ENCODE measurements at places on chromosomes 1 and 21.

- no peak for DNase-seq
Observed at GRCh38 chr1:231334952-231335351, 2.7 kb downstream of the EXOC8 start.

DNA sequence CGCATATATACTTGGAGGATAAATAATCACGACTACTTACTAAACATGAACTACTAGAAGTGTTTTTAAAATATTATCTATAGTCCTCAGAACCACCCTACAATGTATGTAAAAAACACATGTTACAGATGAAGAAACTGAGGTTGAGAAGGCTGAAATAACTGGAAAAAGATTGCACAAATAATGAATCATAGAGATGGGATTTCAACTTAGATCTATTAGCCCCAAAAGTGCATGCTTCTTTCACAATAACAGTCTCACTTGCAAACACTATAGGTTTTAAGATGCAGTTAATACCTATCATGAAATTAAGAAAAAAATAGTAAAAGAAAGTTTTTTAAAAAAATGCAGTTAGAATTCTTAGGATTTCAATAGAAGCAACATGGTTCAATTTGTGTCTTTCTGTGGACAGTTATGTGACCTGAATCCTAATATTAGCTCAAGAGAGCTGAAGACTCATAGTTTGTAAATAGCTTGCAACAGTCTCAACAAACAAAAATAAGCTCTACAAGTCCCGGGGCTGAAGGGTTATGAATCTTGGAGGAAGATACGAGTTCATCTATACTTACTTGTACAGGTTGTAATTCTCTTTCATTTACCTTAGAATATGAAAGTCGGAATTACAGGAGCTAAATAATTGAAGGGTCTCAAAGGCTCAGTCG is 58.6 kb upstream of the NTPCR start:
- DNase-seq: no peak

DNA sequence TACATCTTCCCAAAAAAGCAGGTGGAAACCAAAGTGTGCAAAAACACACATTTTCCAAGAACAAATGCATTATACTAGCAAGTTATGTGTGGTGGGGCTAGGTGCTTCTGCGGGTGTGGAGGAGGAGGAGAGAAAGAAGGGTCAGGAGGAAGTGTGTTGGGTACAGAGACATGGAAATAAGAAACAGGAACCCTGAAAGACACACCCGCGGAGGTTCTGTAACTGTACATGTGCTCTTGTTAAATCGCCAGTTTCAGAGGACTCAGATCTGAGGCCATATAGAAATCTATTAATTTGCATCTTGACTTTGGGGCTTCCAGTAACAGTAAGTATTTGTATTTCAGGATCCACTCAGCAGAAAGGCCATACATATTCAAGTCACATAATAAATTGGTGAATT is 30.9 kb downstream of the ERG start:
- no peak for DNase-seq

GRCh38 chr1:169043823-169044222 is 62.7 kb upstream of the ATP1B1 start:
- no peak for DNase-seq

DNA sequence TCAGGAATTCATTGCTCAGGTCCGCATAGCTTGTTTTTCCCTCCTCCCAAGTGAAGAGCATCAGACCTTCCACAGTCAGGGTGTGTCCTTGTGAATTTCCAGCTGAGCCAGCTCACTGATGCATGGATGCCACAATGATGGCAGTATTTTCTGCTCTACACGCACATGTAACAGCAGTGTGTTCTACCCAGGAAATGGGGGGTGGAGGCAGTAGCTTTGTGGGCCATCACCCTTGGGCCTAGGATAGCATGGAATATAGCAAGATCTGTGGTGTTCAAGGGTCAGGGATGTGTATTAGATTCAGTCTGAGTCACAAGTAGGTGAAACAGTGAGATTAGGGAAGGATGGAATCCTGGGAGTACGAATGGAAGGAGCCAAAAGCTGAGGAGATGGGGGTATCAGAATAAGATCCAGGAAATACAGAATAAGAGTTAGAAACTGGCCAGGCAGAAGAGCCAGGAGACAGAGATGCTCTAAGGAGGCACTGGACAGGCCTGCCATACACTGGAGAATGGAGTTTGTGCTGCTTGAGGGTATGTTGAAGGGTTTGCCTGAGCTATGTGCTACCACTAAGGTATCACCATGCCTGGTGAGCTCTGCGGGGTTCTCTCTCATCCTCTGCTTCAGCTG is 90.6 kb upstream of the CNIH3 start:
- no peak for DNase-seq

- no peak for DNase-seq
Observed at GRCh38 chr1:237794071-237794470, 96.7 kb downstream of the ZP4 start.

DNA sequence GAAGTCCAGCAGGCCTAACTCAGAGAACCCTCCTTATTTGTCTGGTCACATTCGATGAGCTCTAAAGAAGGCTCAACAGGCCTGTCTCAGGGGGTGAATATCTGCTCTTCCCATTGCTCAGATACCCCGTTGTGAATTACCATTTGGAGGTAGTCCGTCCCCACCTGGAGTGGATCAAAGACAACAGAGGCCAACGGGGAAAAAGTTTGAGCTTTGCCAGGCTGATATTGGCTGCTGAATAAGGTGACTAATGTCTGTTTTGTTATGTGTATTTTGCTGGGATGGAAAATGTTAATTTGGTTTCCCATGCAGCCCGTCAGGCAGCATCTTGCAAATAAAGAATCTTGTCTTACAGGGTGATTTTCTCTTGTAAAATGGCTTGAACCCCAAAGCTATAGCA is 69.2 kb upstream of the EPS8L3 start:
- DNase-seq: no peak

- peak; percentile 12 for DNase-seq
Observed at GRCh38 chr1:236536540-236536939, 12.8 kb downstream of the LGALS8 start.

DNA sequence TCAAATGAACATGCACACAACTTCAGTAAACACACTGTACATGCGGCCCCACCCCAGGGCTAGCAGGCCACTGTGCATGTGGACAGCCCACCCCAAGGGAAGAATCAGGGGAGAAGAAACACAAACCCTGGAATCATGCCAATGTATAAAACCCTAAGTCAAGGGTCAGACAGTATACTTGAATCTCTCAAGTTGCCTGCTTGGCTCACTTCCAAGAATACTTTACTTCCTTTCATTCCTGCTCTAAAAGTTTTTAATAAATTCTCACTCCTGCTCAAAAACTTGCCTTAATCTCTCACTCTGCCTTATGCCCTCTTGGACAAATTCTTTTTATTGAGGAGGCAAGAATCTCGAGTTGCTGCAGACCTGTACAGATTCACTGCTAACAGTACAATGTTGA is 231.2 kb upstream of the CACYBP start:
- DNase-seq: no peak

DNA sequence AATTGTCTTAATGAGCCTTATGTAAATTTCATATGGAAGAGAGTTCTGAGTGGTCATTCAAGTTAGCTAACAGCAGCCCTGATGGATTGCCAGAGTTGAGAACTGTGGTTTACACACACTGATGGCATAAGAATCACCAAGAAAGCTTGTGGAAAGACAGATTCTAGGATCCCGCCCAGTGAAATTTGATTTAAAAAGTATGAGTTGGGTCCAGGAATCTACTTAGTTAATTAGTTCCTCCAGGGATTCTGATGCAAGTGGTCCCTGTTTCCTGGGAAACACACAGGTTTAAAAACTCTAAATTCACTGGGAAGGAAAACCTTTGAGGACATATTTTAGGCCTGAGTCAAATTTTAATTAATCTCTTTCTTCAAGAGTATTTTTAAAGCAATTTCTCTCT is 144.3 kb downstream of the NTPCR start:
- no peak for DNase-seq

- DNase-seq: no peak
Observed at GRCh38 chr1:97243973-97244560, 522.5 kb downstream of the PTBP2 start.

- DNase-seq: no peak
Observed at GRCh38 chr1:71745326-71745725, 537.0 kb downstream of the NEGR1 start.

DNA sequence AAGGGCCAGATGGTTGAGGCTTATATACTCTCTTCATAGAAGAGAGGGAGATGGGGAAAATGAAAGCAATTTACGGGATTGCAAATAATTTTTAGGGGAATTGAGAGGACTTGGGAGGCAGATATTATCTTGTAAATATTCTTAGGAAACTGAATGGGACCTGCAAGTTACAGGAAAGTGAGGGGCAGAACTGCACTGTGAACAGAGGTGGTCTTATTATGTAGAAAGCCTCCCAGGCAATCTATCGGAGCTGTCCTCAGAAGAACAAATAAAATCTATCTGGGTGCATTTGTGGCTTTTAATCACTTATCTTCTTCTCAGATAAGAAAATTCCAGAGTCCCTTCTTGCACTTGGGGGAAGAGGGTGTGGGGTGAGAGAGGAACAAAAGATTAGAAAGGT is 223.5 kb downstream of the RHOU start:
- DNase-seq: no peak

- DNase-seq: no peak
Observed at GRCh38 chr1:21095976-21096375, 80.7 kb downstream of the EIF4G3 start.

DNA sequence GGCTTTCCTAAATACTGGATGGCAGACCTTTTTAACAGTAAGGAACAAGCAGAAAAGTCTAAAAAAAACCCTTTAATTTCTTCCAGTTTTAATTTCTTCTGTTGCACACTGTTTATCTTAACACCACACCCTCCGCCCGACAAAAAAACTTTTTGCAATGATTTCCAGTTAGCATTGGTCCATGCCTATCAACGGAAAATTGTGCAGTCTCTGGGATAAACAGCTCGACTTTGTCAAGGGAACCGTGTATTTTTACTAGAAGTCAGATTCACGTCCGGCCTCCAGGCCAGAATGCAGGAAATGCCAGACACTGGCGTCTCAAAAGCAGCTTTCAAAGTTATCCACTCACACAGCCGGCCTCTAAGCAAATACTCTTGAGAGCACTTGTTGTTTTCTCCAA is 378 bp upstream of the NUP210L start:
- no peak for DNase-seq

DNA sequence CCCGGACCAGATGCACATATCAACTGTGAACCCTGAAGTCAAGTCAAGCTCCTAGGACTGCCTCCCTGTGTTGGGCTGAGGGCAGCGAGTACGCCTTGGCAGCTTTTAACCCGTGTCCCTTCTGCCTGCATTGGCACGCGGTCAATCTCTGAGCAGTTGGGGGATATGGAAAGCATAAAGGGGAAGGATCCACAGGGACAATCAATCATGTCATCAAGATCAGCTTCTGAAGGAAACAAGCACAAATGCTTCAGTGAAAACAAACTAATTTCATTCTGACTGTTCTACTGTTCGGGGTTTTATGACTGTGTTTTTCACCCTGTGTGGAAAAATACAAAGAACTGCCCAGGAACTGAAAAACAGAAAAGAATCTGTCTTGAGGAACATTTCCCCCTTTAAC is 106.2 kb downstream of the RUNX1 start:
- DNase-seq: no peak

DNA sequence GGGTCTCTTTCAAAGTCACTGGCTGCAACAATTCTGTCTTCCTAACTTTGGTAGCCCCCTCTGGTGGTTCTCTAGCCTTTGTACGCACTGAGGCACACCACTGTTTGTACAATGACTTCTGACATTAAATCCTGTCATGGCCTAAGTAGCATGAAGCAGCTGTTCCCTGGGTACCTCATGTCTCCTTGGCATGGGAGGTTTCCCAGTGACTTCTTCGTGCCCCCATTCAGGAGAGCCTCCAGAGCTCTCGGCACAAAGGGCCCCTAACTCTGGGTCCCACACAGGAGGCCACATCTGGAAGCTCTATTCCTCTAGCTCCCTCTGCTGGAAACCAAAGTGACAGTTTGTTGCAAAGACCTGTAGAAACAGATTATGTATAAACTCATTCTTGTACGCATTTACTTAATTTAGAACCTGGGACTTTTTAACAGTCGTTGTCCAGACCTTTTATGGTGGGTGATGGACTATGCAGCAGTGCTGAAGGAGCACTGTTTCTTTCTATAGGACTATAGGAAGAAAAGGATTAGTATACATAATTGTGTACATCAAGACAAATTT is 13.4 kb downstream of the SWT1 start:
- peak; percentile 65 for DNase-seq

- no peak for DNase-seq
Observed at GRCh38 chr1:153213519-153213918, 3.9 kb upstream of the PRR9 start.

- DNase-seq: no peak
Observed at GRCh38 chr21:41760411-41760810, 6.4 kb downstream of the RIPK4 start.

DNA sequence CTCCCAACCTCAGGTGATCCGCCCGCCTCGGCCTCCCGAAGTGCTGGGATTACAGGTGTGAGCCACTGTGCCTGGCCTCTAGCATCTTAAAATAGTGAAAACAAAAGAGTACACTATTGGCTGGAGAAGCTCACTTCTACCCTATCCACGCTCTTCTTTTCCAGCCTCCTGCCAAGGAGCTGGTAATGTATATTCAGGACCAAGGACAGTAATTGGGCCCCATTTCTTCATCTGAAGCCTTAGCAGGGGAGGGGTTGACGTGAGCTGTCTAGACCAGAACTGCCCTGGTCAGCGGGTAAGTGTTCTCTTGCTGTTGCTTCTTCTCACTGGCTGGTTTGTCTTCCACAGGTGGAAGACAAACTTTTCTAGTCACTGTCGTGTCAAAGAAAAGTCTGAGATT is 70.2 kb downstream of the DNM3 start:
- DNase-seq: peak; percentile 72
